ENCODE measurements at places on chromosomes 13 and 19.

GRCh38 chr13:107296804-107297203, 728.9 kb upstream of the ARGLU1 start:
- DNase-seq, result no peak

GRCh38 chr13:98366010-98366409, 188.9 kb upstream of the RNF113B start:
- no peak for DNase-seq

GRCh38 chr19:4717966-4718701, 5.5 kb downstream of the DPP9 start:
- DNase-seq, result no peak

GRCh38 chr19:18385359-18385674, 641 bp upstream of the GDF15 start:
- DNase-seq, result no peak

DNA sequence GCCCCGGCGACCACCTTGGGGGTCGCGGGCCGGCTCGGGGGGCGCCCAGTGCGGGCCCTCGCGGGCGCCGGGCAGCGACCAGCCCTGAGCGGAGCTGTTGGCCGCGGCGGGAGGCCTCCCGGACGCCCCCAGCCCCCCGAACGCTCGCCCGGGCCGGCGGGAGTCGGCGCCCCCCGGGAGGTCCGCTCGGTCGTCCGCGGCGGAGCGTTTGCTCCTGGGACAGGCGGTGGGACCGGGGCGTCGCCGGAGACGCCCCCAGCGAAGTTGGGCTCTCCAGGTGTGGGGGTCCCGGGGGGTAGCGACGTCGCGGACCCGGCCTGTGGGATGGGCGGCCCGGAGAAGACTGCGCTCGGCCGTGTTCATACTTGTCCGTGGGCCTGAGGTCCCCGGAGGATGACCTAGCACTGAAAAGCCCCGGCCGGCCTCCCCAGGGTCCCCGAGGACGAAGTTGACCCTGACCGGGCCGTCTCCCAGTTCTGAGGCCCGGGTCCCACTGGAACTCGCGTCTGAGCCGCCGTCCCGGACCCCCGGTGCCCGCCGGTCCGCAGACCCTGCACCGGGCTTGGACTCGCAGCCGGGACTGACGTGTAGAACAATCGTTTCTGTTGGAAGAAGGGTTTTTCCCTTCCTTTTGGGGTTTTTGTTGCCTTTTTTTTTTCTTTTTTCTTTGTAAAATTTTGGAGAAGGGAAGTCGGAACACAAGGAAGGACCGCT, 729 bp downstream of the STK11 start:
- DNase-seq, result no peak

- peak; percentile 66 for DNase-seq
Measured at GRCh38 chr13:33349986-33350826, 64.7 kb upstream of the STARD13 start.

- DNase-seq, result no peak
Measured at GRCh38 chr13:66859934-66860877, 369.9 kb downstream of the PCDH9 start.

All from AG20443 (cell line).